Peyer's patch (tissue), 4 donors: ENCODE measurements at places on chromosomes 11 and 22.

DNA sequence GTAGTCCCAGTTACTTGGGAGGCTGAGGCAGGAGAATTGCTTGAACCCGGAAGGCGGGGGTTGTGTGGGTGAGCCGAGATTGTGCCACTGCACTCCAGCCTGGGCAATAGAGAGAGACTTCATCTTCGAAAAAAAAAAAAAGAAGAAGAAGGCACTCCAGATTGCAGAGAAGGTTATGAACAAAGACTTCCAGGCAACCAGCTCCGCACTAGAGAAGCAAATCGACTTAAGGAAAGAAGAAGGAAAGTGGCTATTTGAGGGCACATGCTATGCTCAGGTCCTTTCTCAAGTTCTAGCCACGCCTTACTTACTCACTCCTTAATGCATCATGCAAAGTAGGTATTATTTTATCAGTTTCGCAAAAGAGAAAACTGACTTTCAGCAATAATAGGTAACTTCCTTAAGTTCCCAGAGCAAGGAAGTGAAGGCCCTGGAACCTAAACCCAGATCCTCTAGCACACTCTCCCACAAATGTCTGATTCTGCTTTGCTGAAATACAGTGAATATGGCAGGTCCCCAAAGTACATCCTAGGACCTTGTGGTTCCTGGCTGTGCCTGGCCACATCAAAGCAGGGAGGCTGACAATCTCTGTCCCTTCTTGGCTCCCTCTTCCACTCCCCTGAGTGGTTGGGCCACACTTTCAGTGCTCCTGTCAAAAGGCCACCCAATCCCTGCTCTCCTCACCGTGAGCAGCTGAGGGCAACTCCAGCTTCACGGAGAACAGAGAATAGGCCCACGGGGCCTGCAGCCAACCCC is 14.2 kb downstream of the CD3E start:
- no peak for DNase-seq

- DNase-seq, result no peak
These were observed 1.5 kb downstream of the TCF20 start for GRCh38 chr22:42268852-42269410.

- DNase-seq, result peak; percentile 39
These were observed 88.4 kb downstream of the CDKN1C start for GRCh38 chr11:2797121-2797711.

- DNase-seq, result no peak
These were observed 316.0 kb upstream of the MTNR1B start for GRCh38 chr11:92653454-92653853.

- DNase-seq, result no peak
These were observed 16.3 kb downstream of the LGR4 start for GRCh38 chr11:27456140-27456794.

DNA sequence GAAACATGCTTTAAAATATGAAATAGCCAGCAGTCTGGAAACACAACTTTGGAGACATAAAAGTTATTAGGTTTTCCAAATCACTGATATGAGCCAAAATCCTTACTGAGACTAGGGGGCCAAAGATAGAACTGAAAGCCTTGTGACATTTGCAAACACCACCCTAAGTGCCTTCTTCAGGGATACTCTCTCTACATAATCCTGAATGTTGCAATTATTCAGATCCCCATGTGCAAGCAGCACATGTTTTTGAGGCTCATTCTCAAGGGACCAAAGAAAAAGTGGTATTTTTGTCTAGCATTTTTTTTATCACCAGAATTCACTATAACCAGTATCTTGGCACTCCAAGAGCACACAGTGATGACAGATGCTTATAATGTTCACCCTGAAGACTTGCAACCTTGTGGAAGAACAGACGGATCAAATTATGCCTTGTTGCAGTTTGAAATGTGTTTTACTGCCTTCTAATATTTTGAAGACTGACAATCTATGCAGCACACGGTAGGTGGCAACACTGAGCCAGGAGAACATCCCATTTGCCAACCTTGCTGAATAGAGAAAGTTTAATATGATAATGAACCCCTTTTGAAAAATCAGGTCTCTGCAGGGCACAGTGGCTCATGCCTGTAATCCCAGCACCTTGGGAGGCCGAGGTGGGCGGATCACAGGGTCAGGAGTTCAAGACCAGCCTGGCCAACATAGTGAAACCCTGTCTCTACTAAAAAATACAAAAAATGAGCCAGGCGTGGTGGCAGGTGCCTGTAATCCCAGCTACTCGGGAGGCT is 78.5 kb downstream of the PLEKHA7 start:
- DNase-seq, result no peak

DNA sequence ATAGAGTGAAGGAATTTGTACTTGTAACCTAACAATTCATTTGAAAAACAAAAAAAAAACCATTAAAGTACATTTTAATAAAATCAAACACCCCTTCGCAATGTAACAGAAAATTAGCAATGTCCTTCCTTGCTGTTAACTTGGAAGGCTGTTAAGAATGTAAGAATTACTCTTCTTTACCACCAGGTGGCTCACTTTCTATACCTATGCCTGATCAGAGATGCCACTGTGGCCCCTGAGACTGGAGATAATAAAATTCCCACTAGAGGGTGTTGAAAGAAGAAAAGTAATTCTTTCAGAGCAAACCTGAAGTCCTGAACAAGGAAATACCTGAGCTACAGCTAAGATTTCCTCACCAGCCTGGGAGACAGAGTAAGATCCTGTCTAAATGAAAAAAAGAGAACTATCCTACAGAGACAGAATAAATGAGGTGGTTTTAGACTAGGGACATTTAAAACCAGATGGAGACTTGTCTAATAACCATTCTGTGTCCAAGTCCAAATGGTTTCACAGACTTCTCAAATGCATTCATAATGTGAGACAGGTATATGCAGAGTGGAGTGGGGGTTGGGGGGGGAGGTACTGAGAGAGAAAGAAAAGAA is 1089.3 kb downstream of the FAM181B start:
- no peak for DNase-seq

DNA sequence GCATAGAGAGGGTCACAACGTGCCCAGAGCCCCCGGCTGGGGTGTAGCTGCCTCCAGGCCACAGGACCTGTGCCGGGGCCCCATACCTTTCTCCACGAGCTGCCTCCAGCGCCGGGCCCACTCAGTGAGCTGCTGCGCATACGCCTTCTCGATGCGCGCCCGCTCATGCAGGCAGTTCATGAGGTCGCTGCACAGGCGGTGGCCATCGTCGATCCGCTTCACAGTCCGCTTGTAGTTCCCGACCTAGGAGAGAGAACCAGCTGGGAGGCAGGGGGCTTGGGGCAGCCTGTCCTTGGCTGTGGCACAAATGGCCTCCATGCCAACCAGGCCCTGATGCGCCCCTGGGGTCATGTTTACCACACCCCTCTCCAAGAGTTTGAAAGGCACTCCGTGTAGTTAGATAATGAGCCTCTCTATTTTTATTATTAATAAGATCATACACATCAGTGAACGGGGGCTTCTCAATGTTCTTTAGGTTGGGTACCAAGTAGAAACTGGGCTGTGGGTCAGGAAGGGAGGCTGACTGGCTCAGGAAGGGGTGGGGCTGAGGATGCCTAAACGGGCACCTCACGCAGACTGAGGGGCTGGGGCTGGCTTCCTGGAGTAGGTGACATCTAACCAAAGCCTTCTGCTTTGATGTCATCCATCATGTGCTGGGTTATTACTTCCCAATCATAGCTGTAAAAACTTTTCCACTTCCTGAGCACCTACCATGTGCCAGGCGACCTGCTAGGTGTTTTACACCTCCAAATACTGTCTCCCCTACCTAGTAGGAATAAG is 36.5 kb upstream of the ARFGAP3 start:
- no peak for DNase-seq

- no peak for DNase-seq
These were observed 425.6 kb downstream of the SHANK2 start for GRCh38 chr11:70826541-70827335.

DNA sequence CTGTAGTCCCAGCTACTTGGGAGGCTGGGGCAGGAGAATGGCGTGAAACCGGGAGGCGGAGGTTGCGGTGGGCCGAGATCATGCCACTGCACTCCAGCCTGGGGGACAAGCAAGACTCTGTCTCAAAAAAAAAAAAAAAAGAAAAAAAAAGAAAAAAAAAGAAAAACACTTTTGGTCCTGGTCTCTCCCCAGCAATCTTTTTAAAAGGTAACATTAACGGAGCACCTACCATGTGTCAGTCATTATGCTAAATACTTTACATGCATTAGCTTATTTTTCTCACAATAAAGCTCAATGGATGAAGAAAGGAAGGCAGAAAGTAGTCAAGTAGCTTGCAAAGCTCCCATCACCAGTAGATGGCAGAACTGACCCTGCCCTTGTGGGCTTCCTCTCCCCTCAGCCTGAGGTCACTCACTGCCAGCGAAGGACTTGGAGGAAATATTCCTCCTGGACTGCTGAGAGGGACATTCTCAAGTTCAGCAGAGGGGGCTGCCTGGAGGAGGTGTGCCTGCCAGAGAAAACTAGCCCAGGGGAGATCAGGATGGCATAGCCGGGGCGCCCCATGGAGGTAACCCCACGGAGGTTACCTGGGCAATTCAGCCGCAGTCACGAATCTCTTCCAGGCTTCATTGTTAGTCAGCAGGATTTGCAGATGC is 15.5 kb downstream of the APOL3 start:
- DNase-seq, result no peak

GRCh38 chr11:31822927-31823643 is 12.0 kb upstream of the PAX6 start:
- no peak for DNase-seq

GRCh38 chr22:42655693-42656092 is 6.5 kb upstream of the CYB5R3 start:
- peak; percentile 91 for DNase-seq

GRCh38 chr11:93844568-93844967 is 5.8 kb downstream of the VSTM5 start:
- DNase-seq, result no peak

DNA sequence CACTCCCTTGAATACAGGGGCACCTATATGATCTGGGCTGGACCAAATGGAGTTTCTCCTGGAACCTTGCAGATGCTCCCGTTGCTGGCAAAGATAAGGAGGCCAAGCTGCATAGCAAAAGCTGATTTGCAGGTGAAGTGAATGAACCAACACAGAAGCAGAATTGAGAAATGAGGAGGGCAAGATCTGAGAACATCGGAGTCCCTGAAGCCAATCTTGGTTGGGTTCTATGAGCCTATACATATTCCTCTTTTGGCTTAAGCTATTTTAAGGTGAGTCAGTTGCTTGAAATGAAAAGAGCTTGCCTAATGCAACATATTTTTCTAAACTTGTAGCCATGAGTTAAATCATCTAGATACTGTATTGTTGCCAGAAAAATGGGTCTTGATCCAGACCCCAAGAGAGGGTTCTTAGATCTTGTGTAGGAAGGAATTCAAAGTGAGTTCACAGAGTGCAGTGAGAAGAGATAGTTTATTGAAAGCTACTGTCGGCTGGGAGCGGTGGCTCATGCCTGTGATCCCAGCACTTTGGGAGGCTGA is 23.5 kb downstream of the WEE1 start:
- no peak for DNase-seq

GRCh38 chr22:44311104-44311854 is 1.5 kb downstream of the SHISAL1 start:
- no peak for DNase-seq

DNA sequence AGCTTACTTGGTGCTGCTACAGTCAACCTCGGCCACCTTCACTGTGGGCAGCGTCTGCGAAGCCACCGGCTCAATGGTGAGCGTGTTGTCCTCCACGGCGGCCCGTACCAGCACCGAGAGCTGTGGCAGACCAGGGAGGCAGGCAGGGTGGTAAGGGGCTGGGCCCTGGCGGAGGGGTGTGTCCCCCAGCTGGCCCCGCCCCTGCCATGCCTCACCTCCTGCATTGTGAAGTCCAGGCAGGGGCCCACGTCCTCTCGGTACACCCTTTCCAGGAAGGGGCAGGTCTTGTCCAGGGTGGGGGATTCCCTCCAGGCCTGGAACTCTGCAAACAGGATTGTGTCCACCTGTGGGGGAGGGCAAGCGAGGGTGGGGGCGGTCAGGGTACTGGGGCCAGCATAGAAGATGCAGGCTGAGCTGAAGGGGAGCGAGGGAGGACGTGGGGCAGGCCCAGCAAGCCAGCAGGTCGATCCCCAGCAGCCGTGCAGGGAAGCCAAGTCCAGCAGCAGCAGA is 12.8 kb downstream of the RAB3IL1 start:
- no peak for DNase-seq

- DNase-seq, result peak; percentile 21
These were observed 2.8 kb upstream of the TMPRSS13 start for GRCh38 chr11:117931971-117932370.

DNA sequence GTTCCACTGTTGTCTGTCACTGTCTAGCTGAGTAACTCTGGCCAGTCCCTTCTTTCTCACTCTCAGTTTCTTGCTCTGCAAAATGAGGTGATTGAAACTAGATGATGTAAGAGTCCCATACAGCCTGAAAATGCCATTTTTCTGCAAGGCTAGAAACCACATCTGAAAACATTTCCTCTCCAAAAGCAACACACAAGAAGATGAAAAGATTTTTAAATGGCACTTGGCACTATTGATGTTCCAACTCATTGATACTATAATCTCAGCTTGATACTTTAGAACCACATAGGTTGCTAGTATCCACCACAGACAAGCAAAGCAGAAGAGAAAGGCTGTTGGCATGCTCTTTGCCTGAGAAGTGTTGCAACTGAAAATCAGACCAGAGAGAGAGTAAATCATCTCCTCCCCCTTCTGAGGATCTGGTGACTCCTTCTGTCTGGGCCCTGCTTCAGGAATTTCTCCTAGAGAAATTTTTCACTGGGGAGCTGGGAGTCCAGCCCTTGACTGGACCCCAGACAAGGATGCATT is 1217.9 kb downstream of the LRRC4C start:
- no peak for DNase-seq

DNA sequence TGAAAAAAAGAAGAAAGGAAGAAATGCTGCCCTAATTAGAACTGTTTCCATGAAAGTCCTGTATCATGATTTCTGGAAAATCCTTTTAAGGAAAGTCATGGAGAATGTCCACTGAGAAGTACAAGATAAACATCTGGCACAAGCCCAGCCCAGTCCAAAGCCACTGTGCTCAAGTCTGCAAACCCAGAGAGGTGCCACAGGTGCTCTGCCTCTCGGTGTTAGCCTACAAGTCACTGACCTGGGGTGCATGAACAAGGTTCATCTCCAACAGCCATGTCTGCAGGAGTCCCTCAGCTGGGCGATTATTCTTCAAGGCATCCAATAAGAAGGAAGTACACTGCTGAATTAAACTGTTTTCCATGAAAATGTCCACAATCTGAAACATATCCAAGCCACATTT is 51.1 kb upstream of the SLC25A1 start:
- DNase-seq, result no peak

DNA sequence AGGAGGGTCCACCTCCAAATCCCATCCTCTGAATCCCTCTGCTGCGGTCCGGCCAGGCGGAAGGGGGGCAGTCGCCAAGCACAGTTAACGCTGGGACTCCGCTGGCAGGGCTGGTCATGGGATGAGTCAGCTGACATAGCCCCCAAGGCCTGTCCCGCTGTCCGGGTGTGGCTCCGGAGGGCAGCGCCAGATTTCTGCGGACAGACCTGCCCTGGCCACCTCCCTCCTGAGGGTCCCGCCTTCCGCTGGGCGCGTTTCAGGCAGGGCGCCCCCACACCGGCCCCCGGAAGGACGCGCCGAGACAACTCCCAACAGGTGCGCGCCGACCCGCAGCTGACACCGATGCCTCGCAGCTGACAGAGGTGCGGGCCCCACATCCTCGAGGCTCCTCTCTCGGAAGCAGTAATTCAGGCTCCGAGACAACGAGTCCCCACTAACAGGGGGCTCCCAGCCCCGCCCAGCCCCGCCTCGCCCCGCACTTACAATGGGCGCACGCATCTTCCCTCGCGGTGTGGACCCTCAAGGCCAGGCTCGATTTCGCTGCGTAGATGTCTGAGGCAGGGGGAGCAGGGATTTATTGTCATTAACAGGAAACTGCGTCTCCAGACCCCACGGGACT is 607 bp downstream of the PLAAT3 start:
- DNase-seq, result peak; percentile 79
